Uterus (tissue), 4 donors: ENCODE measurements at places on chromosomes 13 and 19.

- DNase-seq = no peak
These were observed 150.9 kb downstream of the TM9SF2 start for GRCh38 chr13:99652141-99652540.

- no peak for DNase-seq
These were observed 18.2 kb upstream of the STK24 start for GRCh38 chr13:98595134-98595533.

- DNase-seq = no peak
These were observed 90.0 kb downstream of the TEX29 start for GRCh38 chr13:111410232-111411021.

GRCh38 chr13:94168783-94169453, 310.6 kb downstream of the DCT start:
- DNase-seq = no peak

GRCh38 chr13:72639377-72639776, 88.1 kb downstream of the MZT1 start:
- DNase-seq = no peak

- DNase-seq = no peak
These were observed 991 bp downstream of the OBI1 start for GRCh38 chr13:78657699-78658629.
